ENCODE measurements at places on chromosomes 11 and 22.

DNA sequence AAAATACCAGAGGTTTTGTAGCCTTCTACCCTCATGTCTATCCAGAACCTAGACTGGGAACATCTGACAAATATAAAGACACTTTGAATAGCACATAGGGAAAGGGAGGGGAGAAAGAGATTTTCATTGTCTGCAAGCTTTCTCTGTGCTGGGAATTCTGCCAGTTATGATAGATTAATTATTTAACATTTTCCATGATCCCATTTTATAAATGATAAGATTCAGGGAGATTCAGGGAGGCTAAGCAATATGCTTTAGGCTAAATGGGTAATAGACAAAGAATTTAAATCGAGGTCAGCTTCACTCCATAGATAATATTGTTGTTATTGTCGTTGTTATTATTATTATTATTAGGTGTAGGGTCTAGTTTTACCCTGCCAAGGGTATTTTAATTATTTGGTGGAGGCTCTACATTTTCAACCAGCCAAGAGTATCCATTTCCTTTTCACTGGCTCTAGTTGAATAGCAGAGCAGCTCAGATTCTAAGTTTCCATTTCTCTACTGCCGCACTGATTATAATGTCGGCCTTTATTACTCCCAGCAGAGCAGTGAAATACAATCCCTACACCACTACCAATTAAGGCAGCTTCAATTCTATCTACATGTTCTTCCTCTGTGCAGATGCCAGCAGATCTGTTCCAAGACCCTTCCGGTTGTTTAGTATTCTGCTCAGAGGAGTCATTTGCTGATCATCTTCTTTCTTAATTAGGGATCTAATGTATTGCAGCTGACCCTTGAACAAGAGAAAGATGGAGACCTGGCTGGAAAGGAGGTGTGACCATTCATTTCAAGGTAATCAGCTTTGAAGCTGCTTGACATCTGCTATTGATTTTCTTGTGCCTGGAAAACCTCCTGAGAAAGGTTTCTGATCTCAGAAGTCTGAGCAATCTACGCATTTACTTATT lies 23.8 kb upstream of the SYN3 start:
- DNase-seq, result no peak

DNA sequence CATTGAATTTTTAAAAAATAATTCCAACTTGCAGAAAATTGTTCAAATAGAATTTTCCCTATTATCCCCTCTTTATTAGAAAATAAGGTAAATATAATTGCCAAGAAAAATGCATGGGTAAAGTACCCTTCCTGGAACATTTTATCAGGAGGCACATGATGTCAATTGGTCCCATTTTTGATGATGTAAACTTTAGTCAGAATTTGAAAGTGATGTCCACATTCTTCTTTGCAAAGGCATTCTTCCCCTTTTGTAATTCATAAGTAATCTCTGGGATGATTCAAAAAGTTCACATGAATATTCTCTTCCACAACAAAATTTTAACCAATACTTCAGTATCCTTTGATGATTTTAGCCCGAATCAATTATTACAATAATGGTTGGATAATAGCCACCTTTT lies 86.9 kb upstream of the ANO3 start:
- no peak for DNase-seq

DNA sequence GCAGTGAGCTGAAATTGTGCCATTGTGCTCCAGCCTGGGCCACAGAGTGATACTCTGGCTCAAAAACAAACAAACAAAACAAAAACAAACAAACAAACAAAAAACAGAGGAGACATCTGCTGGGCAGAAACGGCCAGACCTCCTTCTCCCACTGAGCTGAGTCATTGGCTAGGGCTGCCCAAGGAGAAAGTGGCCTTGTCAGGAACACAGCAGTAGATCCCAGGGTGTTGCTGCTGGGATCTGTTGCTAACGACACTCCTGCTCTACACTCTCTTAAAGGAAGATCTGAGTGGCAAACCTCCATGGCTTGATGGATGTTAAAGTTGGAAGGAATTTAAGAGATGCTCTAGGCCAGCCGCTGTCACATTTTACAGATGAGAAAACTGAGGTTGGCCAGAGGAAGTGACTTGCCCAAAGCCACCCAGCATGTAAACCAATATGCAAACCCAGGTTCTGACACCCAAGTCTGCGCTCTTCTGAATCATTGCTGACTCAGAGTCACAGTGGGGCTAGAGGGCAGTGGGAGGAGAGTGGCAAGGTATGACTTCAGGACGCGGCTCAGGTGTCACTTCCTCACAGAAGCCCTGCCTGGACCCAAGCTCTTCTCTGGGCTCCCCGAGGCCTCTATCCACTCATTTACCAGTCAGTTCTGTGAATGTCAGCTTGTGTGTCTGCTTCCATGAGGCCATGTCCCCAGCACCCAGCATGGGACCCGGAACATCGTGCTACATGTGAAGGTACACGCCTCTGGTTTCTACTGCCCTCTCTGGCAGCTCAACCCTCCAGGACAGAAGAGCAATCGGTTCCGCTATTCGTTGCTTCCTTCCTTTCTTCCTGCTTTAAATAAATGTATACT lies 11.3 kb upstream of the GDPD5 start:
- DNase-seq, result no peak

- no peak for DNase-seq
Observed at GRCh38 chr11:57103899-57104605, 77.7 kb upstream of the LRRC55 start.

- DNase-seq, result no peak
Observed at GRCh38 chr11:74550991-74551753, 41.2 kb upstream of the POLD3 start.

DNA sequence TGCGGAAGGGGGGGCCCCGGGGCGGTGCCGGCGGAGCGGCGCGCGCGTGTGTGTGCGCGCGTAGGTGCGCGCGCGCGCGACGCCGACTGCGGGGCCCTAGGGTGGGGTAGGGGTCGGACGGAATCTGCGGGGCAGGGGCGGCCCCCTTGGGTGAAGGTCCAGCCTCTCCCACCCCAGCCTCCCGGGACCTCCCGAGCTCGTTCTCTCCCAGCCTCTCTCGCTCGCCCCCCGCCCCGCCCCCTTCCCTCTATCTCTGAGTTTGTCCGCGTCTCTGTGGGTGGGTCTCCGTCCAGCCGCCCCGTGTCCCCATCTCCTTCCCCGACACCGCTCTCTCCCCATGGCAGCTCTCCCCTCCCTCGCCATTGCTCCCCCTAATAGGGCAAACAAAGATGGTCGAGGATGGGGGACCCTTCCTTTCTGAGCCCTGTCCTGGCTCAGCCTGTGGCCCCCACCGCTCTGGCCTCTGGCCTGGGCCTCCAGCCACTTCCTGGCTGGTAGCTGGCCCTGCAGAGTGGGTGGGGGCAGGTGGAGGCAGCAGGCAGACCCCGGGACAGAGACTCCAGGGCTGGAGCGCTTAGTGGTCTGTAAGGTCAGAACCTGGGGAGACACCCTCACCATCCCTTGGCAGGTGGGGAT lies 33.0 kb upstream of the PRR5 start:
- no peak for DNase-seq

GRCh38 chr11:57667117-57667735 lies 688 bp upstream of the ZDHHC5 start:
- peak; percentile 94 for DNase-seq

DNA sequence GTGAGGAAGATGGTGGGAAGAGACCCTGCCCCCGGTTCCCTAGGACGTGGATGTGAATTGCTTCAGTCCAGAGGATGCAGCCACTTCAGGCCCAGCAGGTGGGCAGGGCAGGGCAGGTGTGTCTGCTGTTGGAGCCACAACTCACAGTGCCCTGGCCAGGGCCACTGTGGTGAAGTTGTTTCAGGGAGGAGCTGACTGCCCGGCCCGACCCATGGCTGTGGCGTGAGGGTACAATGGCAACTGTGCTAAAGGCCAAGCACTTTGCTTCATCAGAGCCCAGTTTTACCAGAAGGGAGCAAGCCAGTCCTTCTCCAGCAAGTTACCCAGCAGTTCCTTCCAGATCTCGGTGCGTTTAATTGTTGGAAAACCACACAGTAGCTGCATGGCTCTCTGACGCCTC lies 1174.4 kb downstream of the BRD1 start:
- no peak for DNase-seq

DNA sequence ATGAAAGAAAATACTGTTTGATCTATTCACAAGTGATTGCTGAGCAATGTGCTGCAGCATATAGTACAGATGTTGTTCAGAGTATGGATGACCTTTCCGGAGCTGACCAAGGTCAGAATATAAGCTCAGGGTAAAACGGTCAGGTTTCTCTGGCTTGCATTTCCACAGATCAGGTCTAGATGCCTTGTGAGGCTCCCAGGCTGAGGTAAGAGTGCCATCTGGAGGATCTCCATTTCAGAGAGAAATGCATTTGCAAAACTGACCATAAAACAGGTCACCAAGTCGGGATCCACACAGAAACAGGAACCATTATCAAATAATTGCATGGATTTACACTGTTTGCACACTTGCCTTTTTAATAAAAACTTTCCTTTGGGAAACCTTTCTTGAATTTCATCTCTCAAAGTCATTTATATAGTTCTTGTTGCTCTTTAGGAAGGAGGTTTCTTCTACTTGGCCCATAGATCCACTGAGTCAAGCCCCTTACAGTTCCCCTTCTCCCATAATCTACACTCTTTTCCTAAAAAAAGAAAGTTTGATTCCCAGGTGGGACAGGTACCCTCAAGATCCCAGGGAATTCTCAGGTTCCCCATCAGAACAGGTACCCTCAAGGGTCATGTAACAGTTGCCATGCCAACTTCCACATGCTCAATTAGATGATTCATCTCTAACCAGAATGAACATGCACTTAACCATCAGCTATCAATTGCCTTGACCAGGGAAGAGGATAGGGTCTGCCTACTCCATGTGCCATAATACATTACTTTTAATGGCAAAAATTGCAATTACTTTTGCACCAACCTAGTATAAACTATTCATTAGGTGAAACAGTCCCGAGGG lies 25.0 kb upstream of the TMPRSS5 start:
- DNase-seq, result no peak

DNA sequence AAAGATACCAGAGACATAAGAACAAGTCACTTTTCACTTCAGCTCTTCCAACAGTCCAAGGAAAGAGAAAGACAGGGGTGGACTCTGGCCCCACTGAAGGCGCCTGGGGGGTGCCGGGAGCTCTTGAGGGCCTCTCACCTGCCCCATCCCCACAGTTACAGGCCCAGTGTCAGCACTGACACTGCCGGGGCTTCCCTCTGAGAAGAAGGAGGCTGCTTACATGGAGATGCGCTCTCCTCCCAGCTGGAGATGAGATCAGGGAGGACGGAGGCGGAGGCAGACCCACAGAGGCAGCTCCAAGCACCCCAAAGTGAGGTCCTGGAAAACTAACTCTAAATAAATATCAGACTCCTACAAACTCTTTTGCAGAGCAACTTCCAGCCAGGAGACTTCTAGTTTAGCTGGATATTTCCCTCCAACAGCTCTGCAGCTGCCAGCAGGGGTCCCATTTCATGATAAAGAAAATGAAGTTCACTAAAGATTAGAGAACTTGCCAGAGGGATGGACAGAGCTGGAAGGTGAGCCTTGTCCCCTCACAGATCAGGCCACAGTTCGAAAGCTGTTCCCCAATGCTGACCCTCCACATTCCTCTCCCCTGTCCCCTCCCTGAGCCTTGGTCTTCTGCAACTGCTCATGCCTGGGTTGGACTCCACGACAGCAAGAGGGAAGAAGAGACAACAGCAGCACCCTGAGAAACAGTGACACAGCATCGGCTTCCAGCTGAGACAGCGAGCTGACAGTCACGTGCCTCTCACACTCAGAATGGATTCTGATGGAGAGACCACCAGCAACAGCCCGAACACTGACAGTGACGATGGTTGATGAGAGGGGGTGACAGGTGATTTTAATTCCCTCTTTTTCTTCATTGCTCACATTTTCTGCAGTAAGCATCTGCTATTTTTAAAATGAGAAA lies 5.8 kb downstream of the CARS1 start:
- DNase-seq, result no peak

- no peak for DNase-seq
Observed at GRCh38 chr22:42769238-42769573, 48.5 kb upstream of the A4GALT start.

- DNase-seq, result no peak
Observed at GRCh38 chr11:66112601-66113499, 42.8 kb downstream of the PACS1 start.
